AG04449 (cell line): ENCODE measurements at places on chromosomes 4 and X.

DNA sequence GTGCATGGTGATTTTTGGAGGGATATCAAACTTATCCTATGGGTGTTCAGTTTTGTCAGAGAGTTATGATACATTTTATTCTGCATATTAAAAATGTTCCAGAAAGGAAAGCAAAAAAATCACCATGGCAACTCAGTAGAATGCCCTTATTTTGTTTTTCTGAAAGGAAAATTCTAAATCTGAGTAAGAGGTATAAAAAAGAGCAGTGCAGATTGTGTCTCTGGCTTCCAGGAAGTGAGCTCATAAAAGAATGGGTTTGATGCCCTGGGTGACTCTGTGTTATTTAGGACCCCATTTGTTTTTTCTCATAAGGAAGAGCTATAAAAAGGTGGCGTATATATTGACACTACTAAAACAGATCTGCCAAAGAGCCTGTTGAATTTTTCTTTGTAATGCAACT lies 128.8 kb downstream of the UCHL1 start:
- DNase-seq, result no peak

- no peak for DNase-seq
Observed at GRCh38 chr4:152591876-152592275, 56.0 kb upstream of the FBXW7 start.

DNA sequence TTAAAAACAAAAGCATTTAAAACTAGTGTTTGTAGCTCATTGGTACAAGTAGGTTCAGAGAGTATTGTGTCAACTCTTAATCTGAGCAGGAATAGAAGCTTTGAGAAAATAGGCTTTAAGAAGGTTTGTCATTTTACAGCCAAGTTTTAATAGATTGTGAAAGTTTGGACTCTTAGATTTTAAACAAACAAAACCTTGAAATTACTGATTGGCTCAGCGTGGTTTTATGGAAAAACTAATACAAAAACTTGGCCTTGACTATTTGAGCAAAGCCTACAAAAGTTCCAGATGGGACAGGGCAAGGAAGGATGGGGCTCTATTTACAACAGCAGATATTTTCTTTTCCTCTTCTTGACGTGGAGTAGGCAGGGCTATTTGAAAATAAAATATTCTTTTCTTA lies 16.5 kb downstream of the ZFX start:
- no peak for DNase-seq

DNA sequence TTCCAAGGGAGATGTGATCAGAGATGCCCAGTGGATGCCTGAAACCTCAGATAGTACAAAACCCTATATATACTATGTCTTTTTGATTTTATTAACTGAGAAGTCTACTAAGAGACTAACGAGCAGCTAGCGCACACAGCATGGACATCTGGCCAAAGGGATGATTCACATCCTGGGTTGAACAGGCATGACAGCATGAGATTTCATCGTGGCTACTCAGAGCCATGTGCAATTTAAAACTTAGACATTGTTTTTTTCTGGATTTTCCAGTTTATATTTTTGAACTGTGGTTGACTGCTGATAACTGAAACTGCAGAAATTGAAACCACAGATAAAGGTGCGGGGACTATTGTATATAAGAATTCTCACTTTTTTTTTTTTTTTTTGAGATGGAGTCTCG lies 2252.9 kb upstream of the AGA start:
- no peak for DNase-seq

DNA sequence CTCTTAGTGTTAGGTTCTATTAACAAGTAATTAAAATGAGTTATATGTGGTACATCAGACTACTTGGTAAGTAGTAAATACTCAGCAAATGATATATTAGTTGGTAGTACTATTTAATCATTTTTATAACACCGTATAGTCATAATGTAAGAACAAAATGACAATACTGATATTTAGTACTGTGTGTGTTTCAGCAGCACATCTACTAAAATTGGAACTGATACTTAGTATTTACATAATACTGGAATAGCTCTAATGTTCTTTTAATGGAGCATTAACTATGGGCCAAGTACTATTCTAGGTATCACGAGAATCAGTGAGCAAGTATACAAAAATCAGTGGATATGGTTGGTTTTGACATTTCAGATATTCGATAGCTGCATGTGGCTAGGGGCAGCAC lies 35.3 kb downstream of the ERVMER34-1 start:
- no peak for DNase-seq

DNA sequence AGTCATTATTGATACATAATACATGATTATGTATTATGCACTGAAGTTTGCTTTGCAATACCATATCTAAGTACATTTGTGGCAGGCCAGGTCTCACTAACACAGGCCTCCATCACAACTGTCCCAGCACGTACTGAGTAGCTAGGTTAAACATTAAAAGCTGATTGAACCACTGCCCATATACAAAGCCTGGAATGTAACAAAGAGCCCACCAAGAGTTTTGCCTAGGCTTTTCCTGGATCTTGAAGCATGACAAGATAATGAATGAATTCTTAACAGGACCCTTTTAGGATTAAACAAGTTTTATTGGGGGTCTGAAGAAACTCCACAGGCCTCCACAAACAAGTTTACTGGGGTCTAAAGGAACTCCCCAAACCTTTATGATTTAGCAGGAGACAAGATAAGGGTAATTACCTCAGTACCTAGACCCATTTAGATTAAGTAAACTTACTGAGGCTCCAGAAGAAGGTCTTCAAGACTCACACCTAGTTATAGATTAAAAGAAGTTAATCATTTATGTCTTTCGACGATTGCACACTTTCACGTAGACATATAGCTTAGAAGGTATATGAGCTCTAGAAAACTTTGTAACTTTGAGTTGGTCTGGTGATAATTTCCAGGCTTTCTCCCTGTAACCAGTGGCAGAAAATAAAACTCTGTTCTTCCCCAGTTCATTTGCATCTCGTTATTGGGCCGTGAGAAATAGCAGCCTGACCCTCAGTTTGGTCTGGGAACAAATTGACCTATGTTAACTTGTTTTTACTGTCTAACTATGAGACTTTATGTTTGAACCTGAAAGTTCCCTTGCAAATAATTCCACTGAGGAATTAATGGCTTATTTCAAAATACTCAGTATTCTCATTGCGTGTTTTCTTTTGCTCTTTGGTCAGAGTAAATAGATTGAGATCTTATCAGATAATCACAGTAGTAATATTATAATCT lies 84.8 kb downstream of the PHEX start:
- no peak for DNase-seq

- DNase-seq, result no peak
Observed at GRCh38 chr4:1964443-1964842, 44.3 kb downstream of the NELFA start.

GRCh38 chr4:85482010-85482738 lies 7.2 kb downstream of the ARHGAP24 start:
- no peak for DNase-seq

- no peak for DNase-seq
Observed at GRCh38 chr4:155377276-155377675, 511 bp upstream of the MAP9 start.

DNA sequence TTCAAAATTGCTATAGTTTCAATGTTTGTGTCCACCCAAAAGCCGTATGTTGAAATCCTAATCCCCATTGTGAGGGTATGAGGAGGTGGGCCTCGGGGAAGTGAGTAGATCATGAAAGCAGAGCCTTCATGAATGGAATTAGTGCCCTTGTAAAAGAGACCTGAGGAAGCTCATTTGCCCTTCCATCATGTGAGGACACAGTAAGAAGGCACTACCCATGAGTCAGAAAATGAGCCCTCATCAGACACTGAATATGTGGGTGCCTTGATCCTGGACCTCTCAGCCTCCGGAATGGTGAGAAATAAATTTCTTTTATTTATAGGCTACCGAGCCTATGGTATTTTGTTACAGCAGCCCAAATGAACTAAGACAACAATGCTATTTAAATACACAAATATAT lies 57.7 kb upstream of the EFHC2 start:
- DNase-seq, result no peak

- no peak for DNase-seq
Observed at GRCh38 chrX:21700275-21700674, 42.1 kb upstream of the KLHL34 start.

DNA sequence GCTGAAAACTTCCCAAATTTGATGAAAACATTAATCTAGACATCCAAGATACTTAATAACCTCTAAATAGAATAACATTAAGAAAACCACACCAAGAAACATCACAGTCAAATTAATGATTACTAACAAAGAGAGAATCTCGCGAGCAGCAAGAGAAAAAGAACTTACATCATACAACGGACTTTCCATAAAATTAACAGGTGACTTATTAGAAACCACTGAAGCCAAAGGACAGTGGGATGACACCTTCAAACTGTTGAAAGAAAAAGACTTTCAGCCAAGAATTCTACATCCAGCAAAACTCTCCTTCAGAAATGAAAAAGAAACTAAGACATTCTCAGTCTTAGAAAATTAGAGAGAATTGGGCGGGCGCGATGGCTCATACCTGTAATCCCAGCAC lies 232.0 kb downstream of the SNCA start:
- no peak for DNase-seq

- DNase-seq, result no peak
Observed at GRCh38 chr4:83139514-83140156, 25.1 kb upstream of the PLAC8 start.

DNA sequence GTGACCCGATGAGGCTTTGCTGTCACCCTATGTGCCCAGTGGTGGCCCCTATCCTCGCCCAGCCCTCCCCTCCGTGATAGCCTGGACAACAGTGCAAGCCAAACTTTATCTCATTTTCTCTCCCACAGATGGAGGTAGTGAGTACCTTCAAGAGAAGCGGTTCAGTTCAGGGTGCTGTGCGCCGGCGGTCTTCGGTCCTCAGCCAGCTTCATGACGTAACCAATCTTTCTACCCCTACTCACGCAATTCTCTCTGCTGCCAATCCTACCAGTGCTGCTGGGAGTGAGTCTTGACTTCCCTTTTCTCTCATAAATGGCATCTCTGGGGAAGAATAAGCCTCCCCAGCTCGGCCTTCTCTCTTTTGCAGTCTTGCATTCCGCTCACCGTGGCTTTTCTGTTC lies 29.5 kb downstream of the CCNQ start:
- DNase-seq, result no peak

DNA sequence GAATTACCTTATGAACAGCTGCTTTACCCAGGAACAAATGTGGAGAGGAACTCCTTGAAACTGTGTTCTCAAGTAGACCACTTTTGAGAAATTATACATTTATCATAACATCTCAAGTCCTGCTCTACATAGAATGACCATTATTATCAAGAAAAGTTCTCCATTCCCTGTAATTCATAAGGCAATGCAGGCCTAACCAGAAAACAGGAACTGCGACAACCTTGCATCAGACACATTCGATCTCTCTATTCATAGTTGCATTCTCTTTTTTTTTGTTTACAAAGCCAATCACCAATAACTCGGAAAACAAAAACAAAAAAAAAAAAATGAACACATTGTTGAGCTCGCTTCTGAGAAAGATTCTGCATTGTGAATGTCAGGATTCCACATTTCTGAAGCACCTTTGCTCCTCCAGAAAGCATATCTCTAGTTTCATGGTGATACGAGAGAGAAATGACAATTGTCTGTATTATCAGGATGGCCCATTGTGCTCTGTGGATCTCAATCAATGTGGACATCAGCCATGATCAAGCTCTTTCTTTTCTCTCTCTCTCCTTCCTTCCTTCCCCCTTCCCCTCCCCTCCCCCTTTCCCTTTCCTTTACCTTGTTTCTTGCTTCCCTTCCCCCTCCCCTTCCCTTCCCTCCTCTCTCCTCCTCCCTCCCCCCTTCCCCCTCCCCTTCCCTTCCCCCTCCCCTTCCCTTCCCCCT lies 32.4 kb upstream of the CD99 start:
- DNase-seq, result no peak

DNA sequence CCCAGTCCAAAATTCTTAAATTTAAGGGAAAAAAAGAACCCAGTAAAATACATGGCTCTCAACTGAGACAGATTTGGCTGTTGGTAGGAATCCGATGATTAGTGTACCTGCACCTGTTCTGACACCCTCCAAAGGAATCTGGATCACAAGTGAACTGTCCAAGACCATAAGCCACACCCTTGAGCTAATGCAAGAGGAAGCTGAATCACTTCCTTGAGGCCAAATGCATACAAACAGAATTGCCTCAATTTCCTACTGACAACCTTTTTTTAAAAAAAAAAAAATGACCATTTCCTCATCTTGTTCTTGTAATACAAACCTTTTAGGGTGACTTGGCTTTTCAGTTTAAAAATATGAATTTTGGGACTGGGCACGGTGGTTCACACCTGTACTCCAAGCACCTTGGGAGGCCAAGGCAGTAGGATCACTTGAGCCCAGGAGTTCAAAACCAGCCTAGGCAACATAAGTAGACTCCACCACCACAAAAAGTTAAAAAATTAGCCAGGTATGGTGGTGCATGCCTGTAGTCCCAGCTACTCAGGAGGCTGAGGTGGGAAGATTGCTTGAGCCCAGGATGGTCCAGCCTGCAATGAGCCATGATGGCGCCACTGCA lies 10.7 kb upstream of the FBXL5 start:
- DNase-seq, result no peak

DNA sequence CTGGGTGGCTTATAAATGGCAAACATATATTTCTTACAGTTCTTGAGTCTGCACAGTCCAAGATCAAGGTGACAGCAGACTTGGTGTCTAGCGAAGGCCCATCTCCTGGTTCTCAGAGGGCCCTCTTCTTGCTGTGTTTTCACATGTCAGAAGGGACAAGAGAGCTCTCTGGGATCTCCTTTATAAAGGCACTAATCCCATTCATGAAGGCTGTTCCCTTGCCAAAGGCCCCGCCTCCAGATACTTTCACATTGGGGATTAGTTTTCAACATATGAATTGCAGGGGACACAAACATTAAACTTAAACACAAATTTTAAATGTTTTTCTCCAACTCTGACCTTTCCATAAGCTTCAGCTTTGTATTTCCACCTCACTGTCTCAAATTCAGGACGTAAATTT lies 1135.0 kb upstream of the TENM3 start:
- DNase-seq, result no peak

GRCh38 chr4:148787831-148788477 lies 345.7 kb upstream of the NR3C2 start:
- no peak for DNase-seq

DNA sequence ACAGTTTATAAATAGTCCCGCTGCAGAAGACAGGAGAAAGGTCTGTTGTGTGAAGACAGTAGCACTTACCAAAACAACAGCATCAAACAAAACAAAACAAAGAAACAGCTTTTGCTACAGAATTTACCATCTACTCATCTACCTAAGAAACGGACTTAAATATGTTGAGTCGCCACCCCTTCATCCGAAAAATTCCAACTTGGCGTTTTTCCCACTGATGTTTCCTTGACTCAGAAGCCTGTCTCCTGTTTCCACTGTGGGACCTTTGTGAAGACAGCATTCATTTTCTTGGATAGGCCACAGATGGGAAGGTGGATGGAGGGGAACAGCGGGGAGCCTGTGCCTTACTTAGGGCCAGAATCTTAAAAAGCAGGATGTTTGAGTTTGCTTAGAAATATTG lies 1.3 kb upstream of the ITM2A start:
- no peak for DNase-seq

GRCh38 chrX:76439188-76439587 lies 11.7 kb downstream of the MAGEE1 start:
- no peak for DNase-seq

DNA sequence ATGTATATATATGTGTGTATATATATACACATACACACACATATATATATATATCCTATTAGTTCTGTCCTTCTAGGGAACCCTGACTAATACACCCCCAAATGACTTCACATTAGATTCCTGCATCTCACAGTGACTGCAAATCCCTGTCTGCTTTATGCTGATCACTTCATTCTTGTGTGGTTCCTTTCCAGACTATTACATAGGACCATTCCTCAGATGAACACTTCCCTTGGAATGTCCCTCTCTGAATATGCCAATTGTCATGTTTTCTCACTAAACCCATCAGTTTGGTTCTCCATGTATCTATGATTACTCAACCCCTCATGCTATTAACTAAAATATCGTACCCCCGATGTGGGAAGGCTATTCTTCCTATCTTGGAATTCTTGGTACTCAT lies 605.2 kb upstream of the NR3C2 start:
- no peak for DNase-seq
